ENCODE measurements at places on chromosomes 12 and 14.

GRCh38 chr12:116978791-116979508 lies 68.2 kb downstream of the FBXW8 start:
- no peak for DNase-seq

DNA sequence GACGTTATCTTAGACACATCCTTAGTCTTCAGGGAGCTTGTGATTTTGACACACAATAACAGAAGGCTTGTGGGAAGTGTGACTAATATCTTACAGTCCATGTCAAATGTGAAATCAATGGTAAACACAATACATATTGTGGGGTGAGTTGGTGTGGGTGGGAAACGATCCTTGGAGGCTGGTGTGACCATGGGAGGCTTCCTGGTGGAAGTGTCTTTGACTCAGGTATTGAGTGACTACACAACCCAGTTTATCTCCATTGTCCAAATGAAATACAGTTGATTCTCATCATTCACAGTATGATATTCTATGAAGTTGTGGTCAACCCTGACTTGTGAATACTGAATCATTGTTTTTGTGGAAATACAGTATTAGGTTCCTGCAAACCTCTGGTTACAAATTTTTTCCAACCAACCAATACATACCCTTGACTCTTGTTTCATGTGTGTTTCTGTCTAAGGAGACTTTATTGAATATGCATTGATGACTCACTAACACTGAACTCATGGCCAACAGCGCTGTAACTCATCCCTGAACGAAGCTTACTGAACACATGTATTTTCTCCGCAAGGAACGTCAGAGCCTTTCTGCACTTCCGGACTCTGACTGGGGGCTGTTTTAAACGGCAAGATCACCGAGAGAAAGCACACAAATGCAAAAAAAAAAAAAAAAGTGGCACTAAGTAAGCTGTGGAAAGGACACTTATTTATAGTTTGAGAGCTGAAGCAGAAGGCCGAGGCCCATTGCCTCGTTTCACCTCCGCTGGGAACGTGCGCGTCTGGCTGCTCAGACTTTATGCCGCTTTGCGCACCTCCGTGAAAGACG lies 59.0 kb downstream of the CLMN start:
- no peak for DNase-seq

DNA sequence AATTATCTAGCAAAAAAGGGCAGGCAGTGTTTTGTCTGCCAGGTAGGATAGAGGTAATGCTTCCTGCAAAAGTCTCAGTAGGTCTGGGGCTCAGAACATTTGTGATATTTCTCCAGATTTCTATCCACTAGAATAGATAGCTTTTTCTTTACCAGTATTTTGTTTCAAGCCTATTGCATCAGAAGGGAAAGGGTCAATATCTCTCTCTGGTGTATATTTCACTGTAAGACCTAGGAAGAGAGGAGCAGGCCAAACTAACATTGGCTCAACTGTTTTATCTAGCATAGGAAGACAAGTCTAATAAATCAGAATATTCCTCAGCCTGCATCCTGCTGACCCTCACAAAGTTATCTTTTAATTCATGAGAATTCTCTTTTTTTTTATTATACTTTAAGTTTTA lies 106.7 kb upstream of the DAAM1 start:
- DNase-seq, result no peak

GRCh38 chr12:124952295-124952694 lies 36.6 kb downstream of the DHX37 start:
- no peak for DNase-seq

DNA sequence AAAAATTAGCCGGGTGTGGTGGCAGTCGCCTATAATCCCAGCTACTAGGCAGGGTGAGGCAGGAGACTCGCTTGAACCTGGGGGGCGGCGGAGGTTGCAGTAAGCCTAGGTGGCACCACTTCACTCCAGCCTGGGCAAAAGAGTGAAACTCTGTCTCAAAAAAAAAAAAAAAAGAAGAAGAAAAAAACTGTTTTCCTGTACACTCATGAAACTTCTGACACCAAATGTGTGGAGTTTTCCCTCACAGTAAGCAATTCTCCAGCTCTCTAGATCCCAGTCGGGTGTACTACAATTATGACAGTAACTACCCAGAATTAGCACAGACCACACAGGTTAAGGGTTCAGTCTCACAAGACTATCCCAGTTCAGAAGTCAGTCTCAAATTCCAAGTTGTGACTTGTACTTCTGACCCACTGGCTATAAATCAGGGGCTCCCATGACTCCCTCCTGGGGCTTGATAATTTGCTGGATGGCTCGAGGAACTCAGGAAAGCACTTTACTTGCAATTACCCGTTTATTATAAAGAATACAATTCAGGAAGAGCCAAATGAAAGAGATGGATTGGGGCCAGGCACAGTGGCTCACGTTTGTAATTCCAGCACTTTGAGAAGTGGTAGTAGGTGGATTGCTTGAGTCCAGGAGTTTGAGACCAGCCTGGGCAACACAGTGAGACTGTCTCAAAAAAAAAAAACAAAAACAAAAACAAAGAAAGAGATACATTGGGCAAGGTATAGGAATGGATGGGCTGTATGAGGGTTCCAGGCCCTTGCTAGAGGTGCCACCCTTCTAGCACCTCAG lies 12.4 kb upstream of the ARF6 start:
- DNase-seq, result no peak

DNA sequence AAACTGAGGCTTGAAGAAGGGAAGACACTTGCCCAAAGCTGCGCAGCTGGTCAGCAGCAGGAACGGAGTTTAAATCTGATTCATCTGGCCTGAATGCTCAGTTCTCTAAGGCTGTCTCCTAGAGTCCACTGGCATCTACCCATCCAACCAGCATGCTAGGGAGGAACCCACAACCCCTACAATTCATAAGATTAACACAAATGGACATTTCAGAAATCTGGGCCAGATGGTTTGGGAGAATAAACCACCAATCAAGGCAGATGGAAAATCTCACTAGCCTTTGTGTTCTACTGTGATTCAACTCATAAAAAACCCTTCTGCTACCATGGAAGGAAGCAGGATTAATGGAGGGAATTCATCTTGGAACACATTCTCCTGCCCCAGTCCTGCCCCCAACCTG lies 67.8 kb downstream of the WSCD2 start:
- no peak for DNase-seq

GRCh38 chr12:100359248-100359647 lies 2.4 kb downstream of the SLC17A8 start:
- DNase-seq, result no peak

DNA sequence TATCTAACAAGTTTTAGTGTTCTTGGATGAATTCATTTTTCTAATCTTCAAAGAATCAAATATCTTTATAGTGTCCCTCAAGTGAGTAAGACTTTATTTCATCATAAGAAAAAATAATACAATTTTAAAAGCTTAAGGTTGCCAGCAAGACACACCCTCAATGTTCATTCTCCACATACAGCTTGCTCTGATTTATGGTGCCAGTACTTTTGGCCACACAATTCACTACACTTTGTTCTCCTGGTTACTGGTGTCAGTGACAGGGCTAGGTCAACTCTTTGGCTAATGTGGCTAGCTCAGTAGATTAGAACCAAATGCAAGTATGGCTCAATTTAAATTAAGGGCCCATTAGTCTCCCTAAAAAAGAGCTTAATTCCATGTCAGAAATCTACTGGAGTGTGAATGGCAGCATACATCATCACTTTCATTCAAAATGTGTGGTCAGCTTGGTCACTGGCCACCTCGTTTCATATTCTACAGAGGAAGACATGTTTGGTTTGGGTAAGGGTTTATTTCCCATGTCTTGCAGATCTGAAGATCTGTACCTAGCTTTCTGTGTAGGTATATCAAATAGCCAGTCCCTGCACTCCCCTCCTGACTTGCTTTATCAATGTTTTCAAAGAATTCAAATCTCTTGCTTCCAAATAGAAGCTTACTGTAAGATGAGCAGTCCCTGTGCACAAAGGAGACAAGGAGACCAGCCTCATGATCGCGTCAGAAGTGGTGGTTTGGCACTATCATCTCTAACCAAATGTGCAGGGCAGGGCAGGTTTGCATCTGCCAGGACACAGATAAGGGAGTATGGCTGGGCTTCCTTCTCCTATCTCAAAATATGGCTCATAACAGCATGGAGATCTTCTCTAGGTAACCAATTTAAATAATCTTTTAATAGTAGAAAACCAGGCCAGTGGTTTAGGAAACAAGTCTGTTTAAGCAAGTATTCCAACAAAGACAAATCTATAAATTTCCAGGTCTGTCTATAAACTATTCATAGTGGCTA lies 31.3 kb downstream of the HECTD4 start:
- no peak for DNase-seq

- DNase-seq, result no peak
Observed at GRCh38 chr12:26621932-26622331, 211.1 kb downstream of the ITPR2 start.

GRCh38 chr12:106452309-106452708 lies 94.8 kb downstream of the POLR3B start:
- DNase-seq, result no peak

DNA sequence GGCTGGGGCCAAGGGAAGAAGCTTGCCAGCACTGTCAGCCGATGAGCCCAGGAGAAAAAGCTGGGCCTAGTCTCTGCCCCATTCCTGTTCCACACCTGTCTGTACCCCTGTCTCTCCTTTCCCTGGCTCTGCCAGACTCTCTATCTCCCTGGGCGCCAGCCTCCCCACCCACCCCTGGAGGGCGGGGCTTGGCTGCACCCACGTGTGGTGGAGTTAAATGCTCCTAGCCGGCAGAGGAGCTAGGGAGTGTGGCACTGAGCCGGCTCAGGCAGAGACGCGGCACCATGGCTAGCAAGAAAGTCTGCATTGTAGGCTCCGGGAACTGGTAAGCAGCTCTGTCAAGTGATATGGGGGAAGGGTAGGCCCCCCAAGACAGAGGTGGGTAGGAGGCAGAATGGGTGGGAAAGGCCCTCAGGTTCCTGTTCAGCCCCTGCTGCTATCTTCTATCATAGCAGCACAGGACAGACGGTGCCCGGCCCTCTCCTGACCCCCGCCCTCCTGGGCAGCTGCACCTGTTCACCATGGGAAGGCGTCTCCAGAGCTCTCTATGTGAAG lies at the start of gene GPD1:
Gene GPD1, plus strand, starts transcription at position 242 of the 555 bp plus-strand sequence. Its CDS starts 43 bp downstream, at position 285.
- DNase-seq, result no peak

GRCh38 chr12:31974673-31975072 lies 15.5 kb downstream of the RESF1 start:
- DNase-seq, result no peak

DNA sequence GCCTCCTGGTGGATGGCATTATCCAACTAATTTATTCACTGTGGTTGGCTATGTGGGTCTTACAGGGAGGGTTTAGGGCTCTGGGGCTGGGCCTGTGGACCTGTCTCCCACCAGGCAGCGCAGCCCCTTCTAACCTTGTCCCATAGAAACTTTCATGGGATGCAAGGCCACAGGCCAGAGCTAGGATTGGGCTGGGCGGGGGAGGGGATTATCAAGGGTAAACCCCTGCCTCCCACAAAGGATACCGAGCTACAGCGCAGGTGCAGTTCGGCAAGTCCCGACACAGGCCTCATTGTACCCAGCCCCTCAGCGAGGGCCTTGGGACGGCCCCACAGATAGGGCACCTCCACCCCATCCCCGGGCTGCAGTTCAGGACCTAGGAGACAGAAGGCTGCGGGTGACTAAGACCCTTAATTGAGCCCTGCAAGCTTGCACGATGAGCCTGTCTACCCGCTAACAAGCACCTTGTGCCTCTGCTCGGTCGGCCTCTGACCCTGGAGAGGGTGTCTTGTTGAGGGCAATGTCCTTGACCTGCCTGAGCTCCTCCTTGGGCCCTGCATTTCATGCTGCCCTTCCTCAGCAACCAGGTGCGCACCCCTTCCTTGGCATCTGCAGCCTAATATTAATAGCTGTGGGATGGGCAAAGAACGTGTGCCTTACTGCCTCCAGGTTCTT lies 46.7 kb downstream of the PSMA6 start:
- DNase-seq, result no peak

GRCh38 chr12:119989361-119989730 lies 310 bp downstream of the BICDL1 start:
- DNase-seq, result no peak

DNA sequence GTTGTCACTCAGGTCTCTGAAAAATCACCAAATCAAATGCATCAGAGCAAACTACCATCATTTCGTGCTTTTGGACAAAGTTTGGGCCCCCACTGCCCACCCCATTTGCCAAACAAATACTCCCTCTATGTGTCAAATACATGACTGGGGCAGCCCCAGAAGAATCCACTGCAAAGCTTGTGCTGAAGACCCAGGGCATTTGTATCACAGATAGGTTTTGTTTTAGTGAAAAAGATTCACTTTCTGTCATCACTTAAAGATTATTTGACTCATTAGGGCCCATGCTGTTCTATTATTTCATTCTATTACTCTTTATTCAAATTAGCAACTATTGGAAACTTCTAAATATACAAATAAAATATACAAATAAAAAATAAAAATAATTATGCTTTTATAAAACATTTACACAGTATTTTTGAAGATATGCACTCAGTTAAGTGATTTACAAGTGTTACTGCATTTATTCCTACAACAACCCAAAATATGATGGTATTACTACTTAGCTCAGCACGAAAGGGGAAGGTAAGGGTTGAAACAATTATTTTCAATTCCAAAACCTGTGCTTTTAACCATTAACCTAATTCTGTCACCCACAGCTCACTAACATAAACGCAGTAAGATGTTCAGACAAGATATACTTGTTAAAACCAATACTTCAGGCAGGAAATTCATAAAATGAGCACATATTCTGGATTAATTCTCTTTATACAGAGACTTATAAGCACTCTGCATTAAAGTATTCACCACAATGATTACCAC lies 36.5 kb downstream of the LRIG3 start:
- no peak for DNase-seq
